ENCODE measurements at places on chromosomes 4 and X.

DNA sequence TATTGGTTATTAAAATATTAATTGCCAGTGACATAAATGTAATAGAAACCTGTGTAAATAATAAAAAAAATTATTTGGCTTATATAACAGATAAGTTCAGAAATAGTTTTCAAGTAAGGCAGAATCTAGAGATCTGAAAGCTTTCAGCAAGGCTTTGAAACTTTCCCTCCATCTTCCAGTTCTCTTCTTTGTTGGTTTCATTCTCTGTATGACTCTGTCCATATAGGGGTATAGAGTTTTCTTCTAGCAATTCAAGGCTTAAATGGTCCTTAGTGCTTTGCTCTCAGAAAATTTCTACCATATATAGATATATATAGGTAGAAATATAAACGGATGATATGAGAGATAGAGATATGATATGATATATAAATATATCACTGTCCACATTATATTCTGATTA lies 160.5 kb upstream of the GABRA2 start:
- no peak for DNase-seq

- no peak for DNase-seq
Measured at GRCh38 chr4:83320548-83320947, 14.1 kb downstream of the HPSE start.

- no peak for DNase-seq
Measured at GRCh38 chrX:103517246-103517645, 2.0 kb downstream of the RAB40A start.

DNA sequence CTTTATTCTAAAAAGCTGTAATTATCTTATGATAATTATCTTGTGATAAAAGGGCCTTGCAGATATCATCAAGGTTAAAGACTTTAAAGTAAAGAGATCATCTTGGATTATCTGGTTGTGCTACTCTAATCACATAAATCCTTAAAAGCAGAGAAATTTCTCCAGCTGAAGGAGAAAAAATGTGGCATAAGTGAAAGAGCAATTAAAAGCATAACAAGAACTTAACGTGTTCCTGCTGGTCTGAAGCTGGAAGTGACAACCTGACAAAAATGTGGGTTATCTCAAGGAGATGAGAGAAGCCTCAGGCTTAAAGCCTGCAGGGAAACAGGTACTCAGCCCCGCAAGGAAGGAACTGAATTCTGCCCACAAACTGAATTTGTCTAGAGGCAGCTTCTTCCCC lies 449.1 kb upstream of the NDST4 start:
- no peak for DNase-seq

DNA sequence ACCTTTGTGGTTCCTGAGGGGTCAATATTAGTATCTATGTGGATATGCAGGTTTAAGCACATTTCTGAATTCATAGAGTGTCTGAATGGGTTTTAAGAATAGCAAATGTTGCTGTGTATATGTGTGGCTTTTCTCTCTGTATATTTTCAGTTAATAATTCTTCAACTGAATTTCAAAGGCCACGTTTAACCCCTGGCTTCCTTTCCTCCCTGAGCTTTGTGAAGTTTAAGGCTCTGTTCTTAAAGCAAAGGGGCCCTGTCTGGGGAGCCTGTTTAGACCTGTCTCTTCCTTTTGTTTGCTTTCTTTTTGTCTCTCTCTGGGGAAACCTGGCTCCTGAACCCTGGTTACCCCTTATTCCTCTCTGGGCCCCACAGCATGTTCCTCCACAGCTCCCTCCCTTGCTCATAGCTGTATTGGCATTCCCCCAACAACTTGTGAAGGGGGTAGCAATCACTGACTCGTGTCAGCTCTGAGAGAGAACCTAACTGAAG lies 139.1 kb downstream of the COL4A6 start:
- no peak for DNase-seq

DNA sequence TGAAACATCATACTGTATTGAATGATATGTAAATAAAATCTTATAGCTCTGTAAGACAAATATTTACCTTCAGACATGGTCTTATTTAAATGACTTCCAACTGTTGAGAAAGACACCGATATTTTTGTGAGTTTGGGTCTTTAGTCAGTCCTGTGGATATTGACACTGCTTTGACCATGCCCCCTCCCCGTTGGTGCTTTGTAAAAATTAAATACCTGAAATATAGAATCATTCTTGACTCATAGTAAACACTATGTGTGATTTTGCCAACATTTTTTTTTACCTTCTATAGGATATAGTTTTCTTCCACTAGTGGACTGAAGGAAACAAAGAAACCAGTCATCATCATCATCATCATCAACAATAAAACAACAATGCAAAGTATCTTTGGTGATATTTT lies 114.3 kb upstream of the HS3ST1 start:
- no peak for DNase-seq

- DNase-seq: no peak
Measured at GRCh38 chr4:144574000-144574399, 72.0 kb upstream of the HHIP start.

GRCh38 chr4:1695913-1696312 lies 11.8 kb upstream of the FAM53A start:
- DNase-seq: no peak

DNA sequence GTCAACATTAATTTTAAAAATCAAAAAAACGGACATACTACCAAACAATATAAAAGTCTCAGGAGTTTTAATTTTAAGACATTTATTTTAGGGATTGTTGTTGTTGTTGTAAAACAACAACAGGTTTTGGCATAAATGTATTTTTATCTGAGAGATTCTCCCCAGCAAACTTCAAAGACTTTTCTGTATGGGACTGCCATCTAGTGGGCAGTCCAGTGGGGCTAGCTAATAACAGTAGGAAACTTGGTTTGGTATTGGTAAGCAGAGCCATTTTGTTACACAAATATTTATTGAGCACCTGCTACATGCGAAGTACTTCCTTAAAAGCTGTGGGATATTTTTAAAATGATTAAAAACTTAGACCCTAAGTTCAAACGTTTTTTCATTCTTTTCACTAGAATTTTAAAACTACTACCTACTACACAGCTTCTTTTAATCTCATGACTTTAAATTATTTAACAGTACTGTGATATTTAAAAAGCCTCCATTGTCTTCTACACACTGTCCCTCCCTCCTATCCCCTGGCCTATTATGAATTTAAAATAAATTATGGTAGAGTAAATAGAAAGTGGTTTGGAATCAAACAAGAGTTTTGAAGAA lies 1028.4 kb upstream of the INTU start:
- DNase-seq: no peak

GRCh38 chrX:89034679-89035078 lies 287.7 kb downstream of the CPXCR1 start:
- no peak for DNase-seq

DNA sequence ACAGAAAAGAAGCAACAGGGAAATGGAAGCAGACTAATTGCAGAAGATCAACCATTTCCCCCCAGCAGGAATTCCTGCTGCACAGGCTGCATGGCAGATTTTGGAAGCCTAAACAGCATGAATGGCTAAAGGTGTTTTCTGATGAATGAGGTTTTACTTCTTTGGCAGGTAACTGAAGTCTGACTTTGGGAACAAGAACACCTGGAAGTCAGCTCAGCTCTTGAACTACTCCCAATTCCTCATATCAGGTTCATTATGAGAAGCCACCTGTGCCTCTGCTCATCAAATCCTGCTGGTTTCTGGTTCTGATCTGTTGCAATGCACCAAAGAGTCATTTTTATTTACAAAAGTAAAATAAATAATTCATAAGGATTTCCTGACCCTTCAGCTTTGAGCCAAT lies 139.0 kb downstream of the COL25A1 start:
- DNase-seq: no peak

- DNase-seq: no peak
Measured at GRCh38 chrX:150254909-150255308, 108.2 kb upstream of the MAMLD1 start.

- DNase-seq: no peak
Measured at GRCh38 chrX:9842541-9842940, 56.3 kb downstream of the SHROOM2 start.

GRCh38 chr4:112860830-112861690 lies 188.4 kb upstream of the ANK2 start:
- DNase-seq: no peak

- no peak for DNase-seq
Measured at GRCh38 chr4:152719291-152719690, 39.5 kb upstream of the TMEM154 start.

GRCh38 chr4:7547368-7548040 lies 112.8 kb upstream of the PSAPL1 start:
- DNase-seq: no peak

- DNase-seq: no peak
Measured at GRCh38 chr4:53647547-53647946, 56.3 kb upstream of the LNX1 start.

DNA sequence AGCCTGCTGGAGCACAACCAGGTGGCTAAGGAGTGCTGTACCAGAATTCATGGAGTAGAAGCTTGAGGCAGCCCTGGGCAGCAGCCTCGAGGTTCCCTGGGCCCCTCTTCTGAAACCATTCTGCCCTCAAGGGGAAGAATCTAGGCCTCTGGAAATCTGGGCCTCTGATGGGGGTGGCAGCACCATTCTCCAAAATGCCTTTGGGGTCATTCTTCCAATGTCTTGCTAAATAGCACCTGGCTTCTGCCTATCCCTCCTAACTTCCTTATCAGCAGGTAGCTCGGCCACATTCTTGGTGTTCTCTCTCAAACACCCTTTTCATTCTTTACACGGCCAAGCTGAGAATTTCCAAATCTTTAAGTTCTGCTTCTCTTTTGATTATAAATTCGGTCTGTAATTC lies 473.6 kb downstream of the BCOR start:
- no peak for DNase-seq

DNA sequence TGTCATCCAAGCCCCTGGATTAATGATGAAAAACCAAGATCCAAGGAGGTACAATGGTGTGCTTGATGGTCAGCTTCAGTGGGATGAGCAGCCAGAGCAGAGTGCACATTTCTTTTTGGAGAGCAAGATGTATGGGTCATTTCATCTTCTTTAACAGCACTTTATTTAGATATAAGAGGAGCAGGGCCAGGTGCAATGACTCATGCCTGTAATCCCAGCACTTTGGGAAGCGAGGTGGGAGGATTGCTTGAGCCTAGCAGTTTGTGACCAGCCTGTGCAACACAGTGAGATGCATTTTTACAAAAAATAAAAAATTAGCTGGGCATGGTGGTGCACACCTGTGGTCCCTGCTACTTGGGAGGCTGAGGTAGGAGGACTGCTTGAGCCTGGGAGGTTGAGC lies 45.3 kb upstream of the MAP3K15 start:
- no peak for DNase-seq

- no peak for DNase-seq
Measured at GRCh38 chrX:115357326-115358120, 68.0 kb downstream of the LUZP4 start.

DNA sequence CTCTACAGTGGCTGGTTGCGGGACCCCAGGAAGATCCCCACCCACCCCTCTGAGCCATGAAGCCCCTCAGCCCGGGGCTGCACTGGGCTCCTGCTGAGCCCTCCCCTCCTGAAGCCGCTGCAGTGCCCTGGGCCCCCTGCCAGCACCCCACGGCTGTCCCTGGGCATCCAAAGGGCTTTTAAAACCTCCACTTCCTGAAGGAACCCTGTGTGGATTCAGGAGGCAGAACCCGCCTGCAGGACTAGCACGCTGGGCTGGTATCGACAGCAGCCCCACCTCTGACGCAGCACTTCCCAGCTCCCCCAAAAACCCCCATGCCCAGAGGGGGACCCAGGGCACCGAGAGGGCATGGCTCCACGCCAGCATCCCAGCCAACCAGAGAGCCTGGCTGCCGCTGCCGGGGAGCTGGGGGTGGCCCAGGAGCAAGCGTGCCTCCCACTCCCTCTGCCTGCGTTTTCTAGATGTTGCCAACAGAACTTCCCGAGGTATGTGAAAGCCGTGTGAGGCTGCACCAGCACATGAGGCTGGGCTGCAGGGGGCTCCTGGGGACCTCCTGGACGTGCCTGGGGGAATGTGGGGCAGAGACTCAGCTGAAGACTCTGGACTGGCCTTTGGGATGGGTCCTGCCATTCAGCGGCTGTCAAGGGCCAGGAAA lies 6.3 kb downstream of the MXD4 start:
- no peak for DNase-seq

DNA sequence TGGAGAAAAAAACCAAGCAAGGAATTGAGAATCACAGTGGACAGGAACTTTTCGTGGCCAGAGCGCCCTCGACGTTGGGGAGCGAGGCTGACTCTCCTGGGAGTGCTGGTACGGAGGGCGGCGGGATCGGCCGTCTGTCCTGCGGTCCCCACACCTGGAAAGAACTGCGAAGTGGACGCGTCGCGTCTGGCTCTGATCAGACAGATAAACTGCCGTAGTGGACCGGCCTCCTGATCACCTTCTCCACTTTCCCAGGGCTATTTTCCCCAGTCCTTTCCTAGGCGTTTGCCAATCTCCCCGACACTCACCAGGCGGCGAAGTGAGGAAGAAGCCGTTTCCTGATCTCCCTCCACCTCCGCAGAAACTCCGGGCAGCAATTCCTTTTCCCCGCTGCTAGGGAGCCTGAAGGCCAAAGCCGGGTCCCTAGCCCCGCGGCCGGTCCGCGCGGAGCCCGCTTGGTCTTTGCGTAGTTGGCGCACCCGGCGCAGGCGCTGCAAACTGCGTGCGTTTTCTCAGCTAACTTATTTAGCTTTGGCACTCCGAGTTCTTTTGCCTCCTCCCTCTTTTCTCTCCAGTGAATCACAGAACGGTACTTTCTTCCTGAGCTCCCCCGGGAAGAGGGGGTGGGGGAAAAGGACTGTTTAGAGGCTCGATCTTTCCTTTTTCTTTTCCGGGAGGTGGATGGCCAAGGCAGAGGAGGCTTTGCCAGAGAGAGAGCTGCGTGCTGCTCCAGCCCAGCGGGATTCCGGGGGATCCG lies at the start of gene ARSJ:
Gene ARSJ, minus strand, starts transcription at position 500 of the 757 bp plus-strand sequence. CDS start 813 bp downstream, outside the sequence.
- DNase-seq: no peak

DNA sequence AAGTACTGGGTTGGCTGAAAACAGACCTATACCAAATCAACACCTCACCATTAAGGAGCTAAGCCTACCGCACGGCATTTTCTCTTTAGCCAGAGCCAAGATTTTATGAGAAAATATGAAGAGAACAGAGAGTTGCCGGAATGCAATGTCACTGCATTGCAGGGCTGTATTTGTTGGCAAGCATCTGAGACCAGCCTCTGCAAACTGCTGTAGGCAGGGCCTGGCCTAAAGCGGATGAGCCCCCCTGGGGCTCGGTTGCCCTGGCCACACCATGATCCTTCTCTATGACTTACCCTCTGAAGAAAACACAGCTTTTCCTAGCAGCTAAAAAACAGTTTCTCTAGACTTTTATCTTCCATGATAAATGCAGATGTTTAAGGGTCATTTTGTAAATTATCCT lies 120.5 kb upstream of the SORBS2 start:
- DNase-seq: no peak

- no peak for DNase-seq
Measured at GRCh38 chr4:113684534-113685091, 76.9 kb downstream of the CAMK2D start.

DNA sequence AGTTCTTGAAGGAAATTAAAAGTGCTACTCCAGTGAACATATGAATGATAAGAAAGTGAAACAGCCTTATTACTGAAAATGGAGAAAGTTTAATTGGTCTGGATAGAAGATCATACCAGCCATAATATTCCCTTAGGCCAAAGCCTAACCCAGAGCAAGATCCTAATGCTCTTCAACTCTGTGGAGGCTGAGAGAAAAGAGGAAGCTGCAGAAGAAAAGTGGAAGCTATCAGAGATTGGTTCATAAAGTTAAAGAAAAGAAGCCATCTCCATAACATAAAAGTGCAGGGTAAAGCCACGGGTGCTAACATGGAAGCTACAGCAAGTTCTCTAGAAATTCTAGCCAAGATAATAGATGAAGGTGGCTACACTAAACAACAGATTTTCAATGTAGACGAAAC lies 85.5 kb upstream of the ATOH1 start:
- no peak for DNase-seq

GRCh38 chr4:48367016-48367415 lies 25.7 kb downstream of the SLAIN2 start:
- DNase-seq: no peak

GRCh38 chr4:24245491-24245820 lies 338.9 kb downstream of the DHX15 start:
- DNase-seq: no peak
